Omental fat pad (tissue), 4 donors: ENCODE measurements at places on chromosomes 2 and 18.

DNA sequence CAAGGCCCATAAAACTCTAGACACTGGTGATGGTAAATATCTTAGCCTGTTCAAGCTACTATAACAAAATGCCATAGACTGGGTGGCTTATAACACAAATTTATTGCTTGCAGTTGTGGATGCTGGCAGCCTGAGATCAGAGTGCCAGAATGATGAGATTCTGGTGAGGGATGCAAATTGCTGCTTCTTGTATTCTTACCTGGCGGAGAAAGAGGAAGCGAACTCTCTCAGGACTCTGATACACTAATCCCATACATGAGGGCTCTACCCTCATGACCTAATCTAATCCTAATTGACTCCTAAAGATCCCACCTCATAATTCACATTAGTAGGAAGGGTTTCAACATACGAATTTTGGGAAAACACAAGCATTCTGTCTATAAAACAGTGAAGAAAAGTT lies 4.6 kb upstream of the IER3IP1 start:
- no peak for DNase-seq

DNA sequence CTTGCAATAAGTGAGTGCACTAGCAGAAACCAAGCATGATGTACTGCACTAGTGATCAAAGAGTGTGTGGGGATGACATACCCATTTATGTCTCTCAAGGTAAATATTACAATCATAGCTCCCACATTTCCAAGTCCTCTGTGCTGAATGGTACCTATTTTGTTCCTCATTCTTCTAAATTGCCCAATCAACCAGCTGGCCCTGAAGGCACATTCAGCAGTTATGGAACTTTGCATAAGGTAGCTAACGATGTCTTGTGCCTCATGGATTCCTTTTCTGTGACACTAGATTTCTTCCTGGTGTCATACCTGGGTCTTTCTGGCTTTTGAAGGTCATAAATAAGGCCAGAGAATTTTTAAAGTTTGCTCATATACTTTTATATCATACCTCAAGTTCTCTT lies 963.0 kb downstream of the SLC4A3 start:
- no peak for DNase-seq

GRCh38 chr2:9021563-9022211 lies 18.2 kb upstream of the MBOAT2 start:
- no peak for DNase-seq

DNA sequence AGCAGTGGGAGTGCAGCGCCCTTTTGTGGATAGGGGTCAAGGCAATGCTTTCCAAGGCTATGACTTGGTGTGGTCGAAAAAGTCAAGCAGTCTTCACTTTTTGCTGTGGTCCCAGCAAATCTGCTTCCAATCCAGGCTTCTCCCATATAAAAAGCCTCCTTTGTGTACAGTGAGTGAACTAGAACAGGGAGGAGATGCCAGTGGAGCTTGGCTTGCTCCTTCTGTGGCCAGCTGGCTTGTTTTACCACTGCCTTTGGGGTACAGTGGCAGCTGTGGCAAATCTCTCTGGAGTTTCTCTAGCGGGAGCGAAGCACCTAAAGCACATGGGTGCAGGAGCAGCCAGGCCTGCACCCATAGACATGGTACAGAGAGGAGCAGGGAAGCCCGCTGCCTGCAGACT lies 103.5 kb downstream of the MSH2 start:
- DNase-seq: no peak

- DNase-seq: no peak
Observed at GRCh38 chr2:75709297-75709696, 1.4 kb downstream of the GCFC2 start.

GRCh38 chr2:68404893-68405799 lies 40.1 kb downstream of the PLEK start:
- DNase-seq: no peak
